ENCODE measurements at places on chromosomes 3 and 15.

- DNase-seq: peak; percentile 91
These were observed 19.0 kb downstream of the SYNM start for GRCh38 chr15:99123713-99124451.

DNA sequence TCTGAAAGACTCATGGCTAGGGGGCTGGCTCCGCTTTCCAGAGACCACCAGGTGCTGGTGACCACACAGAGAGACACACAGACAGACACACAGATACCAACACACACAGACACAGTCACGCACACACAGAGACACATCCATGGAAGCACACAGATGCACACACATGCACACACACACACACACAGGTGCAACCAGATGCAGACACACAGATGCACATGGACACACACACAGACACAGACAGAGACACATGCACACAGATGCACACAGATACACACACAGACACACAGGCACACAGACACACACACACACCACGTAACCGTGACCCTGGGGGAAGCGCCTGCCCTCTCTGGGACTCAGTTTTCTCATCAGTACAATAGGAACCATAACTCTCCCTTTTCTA is 132.2 kb downstream of the WNT7A start:
- no peak for DNase-seq

GRCh38 chr3:131077904-131078303 is 51.2 kb downstream of the NEK11 start:
- peak; percentile 28 for DNase-seq

- DNase-seq: no peak
These were observed 394.0 kb downstream of the FOXP1 start for GRCh38 chr3:71189480-71189879.

- no peak for DNase-seq
These were observed 7.5 kb upstream of the UACA start for GRCh38 chr15:70770863-70771262.

DNA sequence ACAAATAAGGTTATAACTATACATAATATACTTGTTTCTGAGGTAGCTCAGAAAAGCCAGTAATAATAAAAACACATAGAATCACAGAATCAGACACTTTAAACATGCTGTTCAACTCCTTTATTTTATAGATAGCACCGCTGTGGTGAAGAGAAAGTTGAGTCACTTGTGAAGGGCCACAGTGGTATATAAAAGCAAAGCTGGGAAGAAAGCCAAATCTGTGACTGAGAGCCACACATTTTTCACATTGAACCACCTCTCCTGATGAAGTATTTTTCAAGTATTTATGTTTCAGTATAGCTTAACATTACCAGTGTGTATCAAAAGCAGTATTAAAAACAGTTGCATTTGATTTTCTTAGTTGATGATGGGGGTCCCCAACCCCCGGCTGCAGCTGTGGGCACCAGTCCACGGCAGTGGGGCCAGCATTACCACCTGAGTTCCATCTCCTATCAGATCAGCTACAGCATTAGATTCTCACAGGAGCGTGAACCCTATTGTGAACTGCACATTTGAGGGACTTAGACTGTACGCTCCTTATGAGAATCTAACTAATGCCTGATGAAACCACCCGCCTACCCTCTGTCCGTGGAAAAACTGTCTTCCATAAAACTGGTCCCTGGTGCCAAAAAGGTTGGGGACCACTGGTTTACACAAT is 46.2 kb downstream of the TBL1XR1 start:
- peak; percentile 61 for DNase-seq

DNA sequence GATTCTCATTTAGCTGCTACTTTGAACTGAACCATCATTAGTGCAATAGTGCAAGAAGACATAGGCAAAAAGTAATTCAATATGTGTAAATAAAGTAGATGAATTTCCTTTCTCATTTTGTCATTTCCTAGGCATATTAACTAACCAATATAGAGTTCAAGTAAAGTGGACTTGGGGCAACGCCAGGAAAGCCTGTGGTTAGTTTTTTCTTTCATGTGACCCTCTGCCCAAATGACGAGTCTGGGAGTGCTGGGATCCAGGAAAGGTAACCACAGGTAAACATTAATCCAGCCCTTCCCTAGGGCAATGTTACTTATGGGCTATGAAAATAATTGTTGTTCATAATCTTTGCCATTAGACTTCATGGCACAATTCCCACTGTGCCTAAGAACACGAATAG is 181.0 kb downstream of the VPS13C start:
- DNase-seq: no peak

GRCh38 chr3:8319935-8320634 is 181.5 kb upstream of the LMCD1 start:
- no peak for DNase-seq

- DNase-seq: no peak
These were observed 338.1 kb upstream of the TGFBR2 start for GRCh38 chr3:30268288-30268687.

GRCh38 chr3:194871864-194872668 is 186.4 kb downstream of the FAM43A start:
- no peak for DNase-seq

DNA sequence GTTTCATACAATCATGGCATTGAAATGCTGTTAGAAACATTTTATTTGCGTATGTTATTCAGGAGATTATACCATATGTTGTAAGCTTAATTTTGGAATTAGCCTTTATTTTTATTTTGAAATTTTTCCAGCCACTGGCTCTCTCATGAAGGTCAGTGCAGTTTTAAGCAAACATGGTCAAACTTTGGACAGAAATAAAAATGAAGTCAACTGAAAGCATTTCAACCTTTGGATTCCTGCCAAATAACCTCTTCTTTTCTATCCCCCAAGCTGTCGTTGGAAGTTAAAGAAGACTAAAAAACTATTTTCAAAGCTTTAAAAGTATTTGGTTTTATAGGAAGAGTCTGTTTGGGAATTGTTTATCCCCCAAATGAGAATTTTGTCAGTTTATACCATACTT is 846.6 kb downstream of the MCTP2 start:
- DNase-seq: peak; percentile 51

GRCh38 chr3:150146991-150147761 is 176.5 kb upstream of the PFN2 start:
- DNase-seq: peak; percentile 95

- DNase-seq: no peak
These were observed 43.0 kb downstream of the FLNB start for GRCh38 chr3:58051196-58051595.

Measured in tongue (tissue), 3 donors.